Activated CD4-positive, alpha-beta T cell treated with anti-CD3 and anti-CD28 coated beads, Interleukin-2, amount 10 ng/mL, durations not matched to agents 24 days and 14 days (primary cell): ENCODE measurements at places on chromosomes 1 and 21. TPM values are rescaled to one million over a fixed set of nuclear protein-coding genes. Genes with fewer than 3 reads are reported as not detected.
A peak's percentile ranks its signal among the peaks of the same experiment; 100 is the strongest.

DNA sequence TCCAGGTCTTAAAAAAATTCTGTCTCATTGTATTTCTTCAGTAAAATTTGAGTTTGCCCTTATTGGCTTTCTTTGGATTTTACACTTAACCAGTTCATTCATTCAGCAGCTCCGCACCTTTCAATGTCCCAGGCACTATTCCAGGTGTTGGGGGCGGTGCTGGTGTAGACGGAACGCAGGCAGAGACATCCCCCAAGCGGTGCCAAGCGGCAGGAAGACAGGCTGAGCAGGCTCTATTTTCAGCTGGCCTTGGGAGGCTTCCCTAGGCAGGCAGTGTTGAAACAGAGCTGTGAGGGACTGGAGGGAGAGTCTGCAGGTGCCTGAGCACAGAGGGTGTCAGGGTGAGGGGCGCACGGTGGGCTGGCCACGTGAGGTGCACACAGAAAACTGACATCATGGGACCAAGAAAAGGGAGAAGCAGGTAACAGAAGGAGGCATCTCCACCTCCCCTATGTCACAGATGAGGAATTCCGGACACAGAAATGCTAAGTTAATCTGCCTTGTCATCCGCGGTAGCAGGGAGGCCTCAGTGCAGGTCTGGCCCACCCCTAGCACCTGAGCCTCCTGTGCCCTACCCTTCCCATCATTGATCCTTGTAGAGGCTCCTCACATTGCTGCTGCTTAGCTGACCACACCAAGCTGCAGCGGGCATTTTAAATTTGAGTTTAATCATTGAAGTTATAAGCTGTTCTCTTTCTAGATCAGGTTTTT, 40.8 kb downstream of the SLC37A1 start:
- no peaks in the 10 kb centered on the region for H3K27me3 ChIP-seq
- H3K4me3 ChIP-seq, result no peak overlapping the region
- no peak for DNase-seq

- H3K4me3 ChIP-seq, result no peak overlapping the region
- no peaks in the 10 kb centered on the region for H3K27me3 ChIP-seq
- peaks cover 9% of the 10 kb centered on the region for H3K36me3 ChIP-seq
- DNase-seq, result peak; percentile 67
- H3K27ac ChIP-seq, result peak overlapping the region; percentile 86
- H3K4me1 ChIP-seq, result peaks cover 23% of the 10 kb centered on the region
Observed at GRCh38 chr1:145927916-145928643, 796 bp upstream of the RBM8A start.

- no peak overlapping the region for H3K27ac ChIP-seq
- H3K27me3 ChIP-seq, result no peaks in the 10 kb centered on the region
- H3K4me3 ChIP-seq, result no peak overlapping the region
- no peak for DNase-seq
Observed at GRCh38 chr1:233664804-233665574, 51.1 kb downstream of the KCNK1 start.

DNA sequence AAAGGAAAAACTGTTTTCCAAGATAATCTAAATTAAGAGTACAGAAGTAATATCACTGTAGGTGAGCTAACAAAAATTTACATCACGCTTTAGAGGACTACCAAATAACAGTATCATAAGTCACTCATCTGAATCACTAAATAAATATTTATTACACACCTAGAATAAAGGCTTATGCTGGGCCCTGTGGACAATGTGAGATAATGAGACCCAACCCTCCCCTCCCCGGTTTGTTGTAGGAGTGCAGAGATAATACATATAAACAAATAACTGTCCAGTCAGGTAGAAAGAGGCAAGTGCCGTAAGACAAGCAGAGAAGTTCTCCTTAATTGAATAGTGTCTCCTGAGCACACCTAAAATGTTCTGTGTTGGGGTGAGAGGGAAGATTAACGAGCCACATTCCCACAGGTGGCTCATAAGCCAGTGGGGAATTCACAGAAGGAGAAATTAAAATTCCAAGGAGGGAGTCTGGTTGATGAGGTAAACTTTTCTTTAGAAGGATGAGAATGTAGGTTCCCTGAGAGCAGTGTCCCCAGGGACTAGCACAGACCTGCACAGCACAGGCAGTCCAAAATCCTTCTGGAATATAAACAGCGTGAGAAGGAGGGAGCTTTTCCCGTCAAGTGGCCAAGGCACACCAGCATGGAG, 241.4 kb downstream of the NFIA start:
- peaks cover 36% of the 10 kb centered on the region for H3K4me1 ChIP-seq
- peaks cover 2% of the 10 kb centered on the region for H3K36me3 ChIP-seq
- H3K4me3 ChIP-seq, result no peak overlapping the region
- no peak overlapping the region for H3K27ac ChIP-seq
- DNase-seq, result no peak

- no peaks in the 10 kb centered on the region for H3K27me3 ChIP-seq
- H3K4me3 ChIP-seq, result peak overlapping the region; percentile 76
- no peaks in the 10 kb centered on the region for H3K36me3 ChIP-seq
- peak overlapping the region; percentile 77 for H3K27ac ChIP-seq
- peaks cover 54% of the 10 kb centered on the region for H3K4me1 ChIP-seq
Observed at GRCh38 chr21:15052459-15052763, 12.4 kb downstream of the NRIP1 start.

S100A9 gene
- total RNA-seq, result not detected in 2 replicates

E2F2 gene
- 30.4 and 33.7 TPM in 2 replicates for total RNA-seq

MAP3K21 gene
- total RNA-seq, result 1.5 and 1.6 TPM in 2 replicates

AJAP1 gene
- not detected in 2 replicates for total RNA-seq
